CD4-positive, CD25-positive, alpha-beta regulatory T cell (primary cell): ENCODE measurements at places on chromosomes 11 and 22. TPM values are rescaled to one million over a fixed set of nuclear protein-coding genes. Genes with fewer than 3 reads are reported as not detected.

Gene C22orf42
- total RNA-seq, result not detected

Gene TRIM51
- not detected for total RNA-seq

Gene NTM
- total RNA-seq, result not detected

Gene NAV2
- 0.59 TPM for total RNA-seq

Gene IGLL1
- not detected for total RNA-seq

Gene POU2AF2
- not detected for total RNA-seq

- DNase-seq, result no peak
- no peaks in the 10 kb centered on the region for H3K27me3 ChIP-seq
- H3K36me3 ChIP-seq, result no peaks in the 10 kb centered on the region
- H3K27ac ChIP-seq, result no peak overlapping the region
Measured at GRCh38 chr22:30283342-30283741, 6.0 kb downstream of the CASTOR1 start.

DNA sequence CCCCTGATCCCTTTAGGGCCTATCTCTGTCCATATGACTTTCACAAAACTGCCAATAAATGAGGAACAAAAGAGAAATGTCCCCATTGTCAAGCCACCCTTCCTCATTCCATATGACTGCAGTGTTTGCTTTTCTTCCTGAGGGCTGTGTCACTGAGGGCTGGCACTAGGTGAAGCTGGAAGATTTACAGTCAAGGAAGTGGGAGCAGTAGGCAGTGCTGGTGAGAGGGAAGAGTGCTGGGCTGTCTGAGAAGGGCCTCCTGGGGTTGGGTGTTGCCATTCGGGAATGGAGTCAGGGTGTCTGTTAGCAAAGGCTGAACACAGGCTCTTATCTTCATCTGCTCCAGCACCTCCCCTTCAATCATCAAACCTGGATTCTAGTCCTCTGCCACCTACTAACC lies 30.9 kb downstream of the INSC start:
- H3K27ac ChIP-seq, result no peak overlapping the region
- no peak overlapping the region for H3K4me3 ChIP-seq
- H3K4me1 ChIP-seq, result no peaks in the 10 kb centered on the region
- peaks cover 4% of the 10 kb centered on the region for H3K27me3 ChIP-seq

DNA sequence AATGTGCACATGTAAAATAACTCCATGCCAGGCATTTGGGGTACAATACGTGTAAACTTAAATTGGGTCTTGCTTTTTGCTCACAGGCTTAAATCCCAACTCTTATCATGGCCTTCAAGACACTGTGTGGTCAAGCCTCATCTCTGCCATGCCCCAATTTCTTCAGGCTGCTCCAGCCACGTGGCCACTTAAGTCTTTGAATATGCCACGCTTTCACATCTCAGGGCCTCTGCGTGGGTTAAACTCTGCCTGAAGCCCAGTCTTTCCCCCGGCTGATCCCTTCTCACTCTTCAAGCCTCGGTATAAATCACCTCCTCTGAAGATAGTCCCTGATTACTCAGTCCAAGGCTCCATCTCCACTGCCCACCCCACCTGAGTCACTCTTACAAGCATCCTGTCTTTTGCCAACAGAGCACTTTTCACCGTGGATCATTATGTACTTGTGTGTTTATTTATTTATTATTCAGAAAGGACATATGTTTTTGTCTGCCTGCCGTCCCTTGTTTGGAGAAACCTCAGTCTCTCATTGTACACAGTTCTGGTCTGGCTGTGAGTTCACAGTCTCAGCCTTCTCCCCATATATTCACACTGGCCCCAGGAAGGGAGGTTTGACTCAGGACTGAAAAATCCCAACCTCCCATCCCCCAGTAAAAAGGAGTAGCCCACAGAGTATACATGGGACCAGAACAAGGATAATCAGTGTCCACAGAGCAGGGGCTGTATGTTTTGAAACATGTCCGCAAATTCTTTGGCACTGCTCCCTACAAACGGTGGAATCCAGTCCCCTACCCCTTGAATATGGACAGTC lies 344.7 kb downstream of the MN1 start:
- H3K27ac ChIP-seq, result no peak overlapping the region
- no peaks in the 10 kb centered on the region for H3K36me3 ChIP-seq
- no peak overlapping the region for H3K4me3 ChIP-seq
- DNase-seq, result no peak

GRCh38 chr22:37331856-37332536 lies 49.7 kb downstream of the CYTH4 start:
- H3K4me1 ChIP-seq, result peaks cover 13% of the 10 kb centered on the region
- no peak overlapping the region for H3K27ac ChIP-seq
- no peak overlapping the region for H3K4me3 ChIP-seq

GRCh38 chr11:131864228-131864627 lies 493.8 kb downstream of the NTM start:
- no peaks in the 10 kb centered on the region for H3K27me3 ChIP-seq
- H3K36me3 ChIP-seq, result no peaks in the 10 kb centered on the region
- no peak overlapping the region for H3K27ac ChIP-seq
- no peaks in the 10 kb centered on the region for H3K4me1 ChIP-seq
- H3K4me3 ChIP-seq, result no peak overlapping the region

DNA sequence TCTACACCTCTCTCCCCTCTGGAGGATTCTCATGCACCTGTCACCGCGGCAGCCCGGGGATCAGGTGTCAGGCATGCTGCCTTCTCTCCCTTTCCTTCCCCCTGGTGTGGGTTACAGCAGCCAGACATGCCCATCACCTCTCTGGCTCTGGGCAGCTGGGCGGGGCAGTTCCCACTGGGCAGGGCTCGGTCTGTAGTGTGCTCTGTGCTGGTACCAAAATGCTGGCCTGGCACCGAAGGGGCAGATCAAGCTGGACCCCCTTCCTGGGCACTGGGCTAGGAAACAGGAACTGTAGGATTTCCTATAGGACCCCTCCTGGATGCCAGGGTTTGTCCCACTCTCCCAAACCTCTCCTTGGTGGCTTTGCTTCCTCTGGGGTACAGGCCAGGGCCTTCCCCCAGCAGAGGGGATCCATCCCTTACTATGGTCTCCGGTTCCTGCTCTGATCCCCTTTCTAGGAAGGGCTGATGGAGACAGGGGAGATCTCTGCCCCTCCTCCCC lies 821 bp downstream of the GAL3ST1 start:
- no peak for DNase-seq
- H3K27ac ChIP-seq, result no peak overlapping the region
- H3K36me3 ChIP-seq, result peaks cover 33% of the 10 kb centered on the region

- no peaks in the 10 kb centered on the region for H3K4me1 ChIP-seq
- no peak overlapping the region for H3K27ac ChIP-seq
- no peaks in the 10 kb centered on the region for H3K36me3 ChIP-seq
- no peak overlapping the region for H3K4me3 ChIP-seq
- H3K27me3 ChIP-seq, result no peaks in the 10 kb centered on the region
Measured at GRCh38 chr11:103546236-103546635, 437.0 kb downstream of the DYNC2H1 start.

GRCh38 chr22:50530877-50531545 lies 1.2 kb upstream of the TYMP start:
- H3K4me1 ChIP-seq, result peaks cover 65% of the 10 kb centered on the region
- peak overlapping the region; percentile 96 for H3K27ac ChIP-seq
- no peaks in the 10 kb centered on the region for H3K27me3 ChIP-seq

- H3K27me3 ChIP-seq, result no peaks in the 10 kb centered on the region
- peaks cover 32% of the 10 kb centered on the region for H3K4me1 ChIP-seq
- H3K36me3 ChIP-seq, result peaks cover 7% of the 10 kb centered on the region
Measured at GRCh38 chr11:93743291-93743690, 1.8 kb downstream of the C11orf54 start.

- H3K4me1 ChIP-seq, result no peaks in the 10 kb centered on the region
- no peak for DNase-seq
- peaks cover 73% of the 10 kb centered on the region for H3K36me3 ChIP-seq
- H3K27me3 ChIP-seq, result no peaks in the 10 kb centered on the region
Measured at GRCh38 chr11:71491940-71492339, 35.1 kb upstream of the KRTAP5-7 start.

DNA sequence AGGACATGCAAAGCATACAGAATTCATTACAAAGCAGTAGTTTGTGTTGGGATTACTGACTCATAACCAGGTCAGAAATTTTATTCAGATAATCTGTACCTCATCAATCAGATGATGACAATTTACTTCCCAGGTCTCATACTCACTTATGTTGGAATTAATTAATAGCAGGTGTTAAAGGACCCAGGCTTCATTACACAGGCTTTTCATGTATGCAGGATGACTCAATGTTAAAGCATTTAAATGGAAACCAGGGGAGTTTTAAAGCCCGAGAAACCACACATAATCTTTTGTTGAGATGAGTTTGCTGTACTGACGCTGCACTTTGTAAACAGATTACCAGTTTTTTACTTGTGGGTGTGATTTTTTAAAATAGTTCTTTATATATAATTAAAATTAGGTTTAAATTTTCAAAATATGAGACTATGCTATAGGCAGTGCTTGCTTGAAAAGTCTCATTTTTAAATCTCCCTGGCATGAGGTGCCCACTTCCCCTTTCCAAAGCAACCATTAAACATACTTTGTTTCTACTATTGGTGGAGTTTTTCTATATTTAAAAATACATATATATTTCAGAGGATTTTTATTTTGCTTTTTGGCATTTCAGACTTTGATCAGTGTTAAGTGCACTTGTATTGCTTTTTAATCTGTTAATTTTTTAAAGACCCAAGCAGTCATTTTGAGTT lies 41.0 kb downstream of the CEP57 start:
- H3K27ac ChIP-seq, result no peak overlapping the region
- H3K27me3 ChIP-seq, result no peaks in the 10 kb centered on the region
- peaks cover 59% of the 10 kb centered on the region for H3K36me3 ChIP-seq

- H3K4me1 ChIP-seq, result peaks cover 34% of the 10 kb centered on the region
- H3K36me3 ChIP-seq, result no peaks in the 10 kb centered on the region
- peak; percentile 43 for DNase-seq
- peak overlapping the region; percentile 74 for H3K4me3 ChIP-seq
- peak overlapping the region; percentile 65 for H3K27ac ChIP-seq
Measured at GRCh38 chr11:13923716-13924650, 38.5 kb upstream of the SPON1 start.

- no peak overlapping the region for H3K4me3 ChIP-seq
- H3K27ac ChIP-seq, result no peak overlapping the region
- no peaks in the 10 kb centered on the region for H3K27me3 ChIP-seq
- H3K4me1 ChIP-seq, result no peaks in the 10 kb centered on the region
- no peak for DNase-seq
Measured at GRCh38 chr22:45717789-45718188, 46.2 kb downstream of the ATXN10 start.

- H3K27ac ChIP-seq, result peak overlapping the region; percentile 83
- H3K27me3 ChIP-seq, result no peaks in the 10 kb centered on the region
- peaks cover 38% of the 10 kb centered on the region for H3K4me1 ChIP-seq
- DNase-seq, result no peak
Measured at GRCh38 chr11:62705413-62705812, 1.8 kb downstream of the BSCL2 start.

- peaks cover 2% of the 10 kb centered on the region for H3K27me3 ChIP-seq
- DNase-seq, result no peak
- no peaks in the 10 kb centered on the region for H3K4me1 ChIP-seq
- no peak overlapping the region for H3K4me3 ChIP-seq
Measured at GRCh38 chr11:112403432-112403831, 142.8 kb upstream of the PLET1 start.

DNA sequence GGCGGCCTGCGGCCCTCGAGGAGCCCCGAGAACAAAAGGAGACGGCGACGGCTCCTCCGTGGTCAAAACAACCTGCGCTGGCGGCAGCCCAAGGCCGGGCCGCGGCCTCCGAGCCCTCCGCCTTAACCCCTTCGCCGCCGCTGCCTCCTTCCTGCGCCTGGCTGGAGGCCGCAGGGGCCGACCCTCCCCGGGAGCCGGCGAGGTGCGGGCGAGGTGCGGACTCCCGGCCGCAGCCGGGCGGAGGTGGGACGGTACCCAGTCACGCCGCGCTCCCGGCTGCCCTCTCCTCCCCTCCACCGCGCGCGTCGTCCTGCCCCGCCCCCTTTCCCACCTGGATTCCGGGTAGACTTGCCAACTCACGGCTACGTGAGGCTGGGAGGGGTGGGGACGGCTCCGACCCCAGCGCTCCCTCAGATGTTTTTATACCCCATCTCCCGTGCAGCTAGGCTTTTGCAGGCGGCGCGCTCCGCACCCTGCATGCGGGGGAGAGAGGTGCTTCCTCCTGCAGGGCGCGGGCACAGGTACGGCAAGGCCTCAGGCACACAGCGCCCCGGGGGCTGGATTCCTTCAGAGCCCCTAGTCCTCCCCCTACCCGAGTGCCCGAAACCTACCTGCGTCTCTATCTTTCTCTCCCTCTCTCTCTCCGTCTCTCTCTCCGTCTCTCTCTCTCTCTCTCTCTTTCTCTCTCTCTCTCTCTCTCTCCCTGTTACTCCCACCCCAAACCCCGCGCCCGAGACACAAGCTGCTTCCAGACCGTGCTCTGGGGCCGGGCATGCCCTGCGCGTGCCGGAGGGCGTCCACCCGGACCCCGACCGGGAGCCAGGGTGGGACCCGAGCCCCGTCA lies 2.0 kb downstream of the PDGFB start:
- DNase-seq, result peak; percentile 37
- H3K36me3 ChIP-seq, result no peaks in the 10 kb centered on the region
- peaks cover 9% of the 10 kb centered on the region for H3K27me3 ChIP-seq

DNA sequence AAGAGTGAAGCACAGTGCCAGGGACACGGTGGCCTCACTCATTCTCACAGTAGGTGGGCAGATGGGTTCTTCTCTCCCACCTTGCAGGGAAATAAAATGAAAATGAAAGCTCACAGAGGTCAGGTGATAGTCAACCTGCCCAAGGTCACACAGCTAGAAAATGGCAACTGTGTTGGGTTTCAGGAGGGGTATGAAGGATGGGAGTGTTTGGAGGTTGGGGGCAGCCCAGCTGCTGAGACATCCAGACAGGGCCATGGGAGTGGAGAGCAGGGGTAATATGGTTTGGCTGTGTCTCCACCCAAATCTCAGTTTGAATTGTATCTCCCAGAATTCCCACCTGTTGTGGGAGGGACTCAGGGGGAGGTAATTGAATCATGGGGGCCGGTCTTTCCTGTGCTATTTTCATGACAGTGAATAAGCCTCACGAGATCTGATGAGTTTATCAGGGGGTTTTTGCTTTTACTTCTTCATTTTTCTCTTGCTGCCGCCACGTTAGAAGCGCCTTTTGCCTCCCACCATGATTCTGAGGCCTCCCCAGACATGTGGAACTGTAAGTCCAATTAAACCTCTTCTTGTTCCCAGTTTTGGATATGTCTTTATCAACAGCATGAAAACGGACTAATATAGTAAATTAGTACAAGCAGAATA lies 247.0 kb downstream of the TENM4 start:
- H3K4me3 ChIP-seq, result no peak overlapping the region
- H3K36me3 ChIP-seq, result no peaks in the 10 kb centered on the region
- no peaks in the 10 kb centered on the region for H3K27me3 ChIP-seq
- H3K4me1 ChIP-seq, result no peaks in the 10 kb centered on the region

DNA sequence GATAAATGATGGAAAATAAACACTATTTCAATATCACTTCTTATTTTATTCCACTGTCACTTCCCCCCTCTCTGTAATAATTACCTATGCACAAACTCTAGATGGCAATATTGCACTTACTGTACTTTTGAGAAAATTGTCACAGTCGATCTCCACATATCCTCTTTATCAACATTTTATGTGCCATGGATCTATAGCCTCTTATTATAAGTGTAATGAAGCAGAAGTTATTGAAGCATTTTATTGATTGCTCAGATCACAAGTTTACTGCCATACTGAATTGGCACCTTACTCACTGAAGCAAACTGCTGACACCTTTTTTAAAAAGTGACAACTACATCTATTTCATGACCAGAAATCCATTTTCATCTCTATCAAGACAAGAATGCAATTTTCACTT lies 133.4 kb downstream of the DCDC1 start:
- H3K27me3 ChIP-seq, result no peaks in the 10 kb centered on the region
- H3K36me3 ChIP-seq, result no peaks in the 10 kb centered on the region
- no peak overlapping the region for H3K4me3 ChIP-seq

- H3K27ac ChIP-seq, result no peak overlapping the region
- H3K4me1 ChIP-seq, result no peaks in the 10 kb centered on the region
- DNase-seq, result no peak
- H3K36me3 ChIP-seq, result no peaks in the 10 kb centered on the region
- no peak overlapping the region for H3K4me3 ChIP-seq
- no peaks in the 10 kb centered on the region for H3K27me3 ChIP-seq
Measured at GRCh38 chr11:95867105-95867504, 56.8 kb downstream of the MTMR2 start.
